Thoracic aorta (tissue), 2 donors: ENCODE measurements at places on chromosomes 2 and 18.

- DNase-seq: no peak
Observed at GRCh38 chr2:148994341-148994740, 44.2 kb upstream of the LYPD6B start.

GRCh38 chr2:159933040-159933726, 129.2 kb downstream of the PLA2R1 start:
- no peak for DNase-seq

- peak; percentile 47 for DNase-seq
Observed at GRCh38 chr2:36376319-36376765, 20.8 kb downstream of the CRIM1 start.

DNA sequence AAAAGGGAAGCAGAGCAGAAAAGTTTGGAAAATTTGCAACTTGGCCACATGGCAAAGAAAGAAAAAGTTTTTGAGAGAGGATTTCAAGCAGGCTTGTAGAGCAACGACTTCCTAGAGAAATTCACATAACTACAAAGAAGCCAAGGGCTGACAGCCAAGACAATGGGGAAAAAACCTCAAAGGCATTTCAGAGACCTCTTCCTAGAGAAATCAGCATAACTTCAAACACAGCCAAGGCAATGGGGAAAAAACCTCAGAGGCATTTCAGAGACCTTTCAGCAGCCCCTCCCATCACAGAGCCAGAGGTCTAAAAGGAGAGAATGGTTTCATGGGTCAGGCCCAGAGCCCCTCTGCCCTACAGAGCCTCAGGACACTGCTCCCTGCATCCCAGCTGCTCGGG, 7.2 kb downstream of the ADI1 start:
- DNase-seq: no peak

GRCh38 chr18:579238-579637, 942 bp upstream of the CETN1 start:
- DNase-seq: no peak

DNA sequence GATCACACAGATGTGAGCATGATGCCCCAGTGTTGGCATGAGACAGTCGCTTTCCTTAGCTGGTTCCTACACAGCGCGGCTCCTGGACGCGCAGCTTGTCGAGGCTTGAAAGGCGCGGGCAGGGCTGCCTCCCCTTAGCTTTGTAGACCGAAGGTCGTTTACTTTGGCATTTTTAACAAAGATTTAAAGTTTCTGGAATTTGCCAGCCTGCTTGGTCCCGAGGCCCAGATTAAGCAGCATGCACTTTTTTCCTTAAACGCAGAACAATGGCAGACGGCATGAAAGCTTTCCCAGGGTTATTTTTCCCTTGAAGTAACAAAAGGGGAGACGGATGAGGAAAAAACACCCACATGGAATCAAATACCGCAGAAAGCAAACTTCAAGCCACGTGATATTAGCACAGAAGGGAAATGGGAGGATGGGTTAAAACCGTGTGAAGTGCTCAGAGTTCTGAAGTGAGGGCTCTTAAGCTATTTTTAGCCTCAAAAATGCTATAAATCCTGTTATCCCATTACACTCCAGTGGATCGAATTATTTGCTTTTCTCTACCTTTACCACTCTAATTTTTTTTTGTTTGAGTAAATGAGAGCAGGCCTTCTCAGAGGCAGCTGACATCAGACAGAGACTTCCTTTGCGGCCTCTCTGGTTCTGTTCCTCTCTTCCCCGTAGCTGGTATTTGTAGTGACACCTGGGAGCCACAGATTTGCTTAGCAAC, 55.7 kb downstream of the NPAS2 start:
- no peak for DNase-seq

DNA sequence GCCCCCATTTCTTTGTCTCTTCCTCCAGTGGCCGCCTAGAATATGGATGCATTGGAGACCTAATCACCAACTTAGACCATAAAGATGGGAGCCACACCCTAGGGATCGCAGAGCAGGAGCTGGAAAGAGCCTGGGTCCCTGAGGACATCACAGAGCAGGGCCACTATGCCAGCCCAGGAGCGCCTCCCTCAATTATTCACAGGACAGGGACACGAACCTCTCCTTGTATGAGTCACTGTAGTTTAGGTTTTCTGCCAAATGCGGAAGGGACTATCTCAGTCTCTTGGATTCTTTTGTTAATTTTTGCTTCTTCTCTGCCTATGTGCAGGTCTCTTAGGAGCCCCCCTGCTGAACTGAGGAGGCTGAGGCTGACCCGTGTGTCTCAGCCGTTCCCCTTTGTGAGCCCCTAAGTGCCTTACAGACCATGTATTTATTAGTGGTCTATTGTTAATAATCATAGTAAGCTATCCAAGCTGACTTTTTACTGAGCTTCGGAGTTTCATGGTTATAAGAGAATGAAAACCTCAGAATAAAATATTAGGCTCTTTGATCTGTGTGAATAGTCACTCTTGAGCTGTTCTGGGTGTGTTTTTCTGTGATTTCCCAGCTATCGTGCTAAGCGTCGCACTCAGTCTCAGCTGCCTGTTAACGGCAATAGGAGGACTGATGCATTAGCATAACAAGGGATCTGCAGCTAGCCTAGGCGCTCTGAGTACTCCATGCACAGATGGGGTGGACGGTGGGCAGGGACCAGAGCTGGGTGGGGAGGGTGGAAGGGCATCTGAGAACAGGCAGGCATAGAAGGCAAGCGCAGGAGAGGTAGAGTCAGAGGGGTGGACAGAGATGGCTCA, 12.7 kb upstream of the PTPN4 start:
- DNase-seq: no peak

DNA sequence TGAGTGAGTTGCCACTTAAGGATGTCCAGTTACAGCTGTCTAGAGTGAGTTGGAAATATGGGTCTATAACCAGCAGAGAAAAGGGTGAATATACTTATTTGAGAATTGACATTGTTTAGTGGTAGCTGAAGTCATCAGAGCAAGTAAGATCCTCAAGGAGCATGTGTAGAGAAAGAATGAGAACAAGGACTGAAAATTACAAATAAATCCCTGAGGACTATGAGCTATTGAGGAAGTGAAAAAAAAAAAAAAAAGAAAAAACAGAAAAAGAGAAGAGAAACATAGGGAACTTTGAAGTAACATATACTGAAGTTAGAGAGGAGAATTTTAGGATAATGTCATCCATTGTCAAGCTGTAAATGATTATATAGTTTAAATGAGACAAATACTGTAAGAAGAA, 134.0 kb upstream of the CCDC68 start:
- DNase-seq: no peak

- DNase-seq: no peak
Observed at GRCh38 chr2:70123051-70123828, 36.0 kb downstream of the PCBP1 start.
